ENCODE measurements at places on chromosomes 12 and 14. TPM values are rescaled to one million over a fixed set of nuclear protein-coding genes. Genes with fewer than 3 reads are reported as not detected.

Gene HCAR2
- total RNA-seq, result not detected

Gene PPM1H
- total RNA-seq, result not detected

Gene MUCL1
- not detected for total RNA-seq

Gene KRT2
- not detected for total RNA-seq

Gene ZC2HC1C
- total RNA-seq, result 0.71 TPM

Gene NKX2-8
- not detected for total RNA-seq

Gene MAP3K9
- 2.9 TPM for total RNA-seq

Gene RPS26
- 1,394 TPM for total RNA-seq

Gene KLRK1
- not detected for total RNA-seq
